C1 segment of cervical spinal cord (tissue), 14 donors: ENCODE measurements at places on chromosomes 3 and 15.

DNA sequence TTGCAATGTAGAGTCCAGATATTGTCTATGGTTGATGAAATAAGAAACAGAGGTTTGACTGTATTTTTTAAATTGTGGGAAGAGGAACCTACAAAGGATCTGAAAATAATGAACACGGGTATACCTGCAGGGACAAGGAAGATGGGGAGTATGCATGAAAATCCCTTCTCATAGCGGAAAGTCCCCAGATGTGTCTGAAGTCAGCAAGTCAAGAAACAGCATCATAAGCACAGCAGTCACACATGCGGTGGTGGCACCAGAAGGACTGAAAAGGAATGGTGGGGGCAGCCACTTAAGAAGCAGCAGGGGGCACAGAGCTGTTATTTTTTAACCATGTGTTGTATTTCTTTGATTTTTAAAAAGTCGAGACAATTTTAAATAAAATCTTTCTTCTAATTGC lies 4.7 kb downstream of the MRPS11 start:
- DNase-seq: no peak

GRCh38 chr3:133521946-133522345 lies 51.5 kb upstream of the CDV3 start:
- no peak for DNase-seq

- no peak for DNase-seq
Measured at GRCh38 chr3:10594915-10595314, 89.5 kb upstream of the ATP2B2 start.

DNA sequence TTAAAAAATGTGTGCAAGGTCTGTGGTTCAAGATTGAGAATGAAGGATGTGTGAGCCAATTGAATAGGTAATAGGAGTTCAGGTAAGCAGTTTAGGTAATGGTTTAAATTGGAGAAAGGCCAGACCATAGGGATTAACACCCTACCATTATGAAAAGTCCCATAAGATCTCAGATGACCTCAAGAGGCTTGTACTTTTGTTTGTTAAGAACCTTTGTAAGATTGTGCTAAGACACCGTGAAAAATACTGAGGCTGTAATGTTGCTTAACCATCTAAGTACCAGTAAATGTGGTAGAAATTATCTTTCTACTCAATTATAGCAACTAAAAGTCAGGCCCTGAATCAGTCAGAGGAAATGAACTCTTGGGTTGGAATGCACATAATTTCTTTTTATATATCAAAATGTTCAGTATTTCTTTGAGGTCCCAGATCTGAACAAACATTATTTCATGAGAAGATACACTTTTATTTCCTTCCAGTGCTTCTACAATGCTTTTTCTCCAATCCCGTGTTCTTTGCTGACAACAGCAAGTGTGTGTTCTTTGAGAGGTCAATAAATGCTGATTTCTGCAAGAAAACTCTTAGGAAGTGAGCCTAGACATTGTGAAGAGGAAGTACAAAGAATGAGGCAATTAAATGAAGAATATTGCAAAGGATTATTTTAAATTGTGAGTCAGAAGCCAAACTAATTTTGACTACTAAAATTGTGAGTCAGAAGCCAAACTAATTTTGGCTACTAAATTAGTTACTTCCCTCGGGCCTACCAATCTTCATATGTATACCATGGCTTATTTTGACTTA lies 66.4 kb downstream of the TCF12 start:
- DNase-seq: no peak

DNA sequence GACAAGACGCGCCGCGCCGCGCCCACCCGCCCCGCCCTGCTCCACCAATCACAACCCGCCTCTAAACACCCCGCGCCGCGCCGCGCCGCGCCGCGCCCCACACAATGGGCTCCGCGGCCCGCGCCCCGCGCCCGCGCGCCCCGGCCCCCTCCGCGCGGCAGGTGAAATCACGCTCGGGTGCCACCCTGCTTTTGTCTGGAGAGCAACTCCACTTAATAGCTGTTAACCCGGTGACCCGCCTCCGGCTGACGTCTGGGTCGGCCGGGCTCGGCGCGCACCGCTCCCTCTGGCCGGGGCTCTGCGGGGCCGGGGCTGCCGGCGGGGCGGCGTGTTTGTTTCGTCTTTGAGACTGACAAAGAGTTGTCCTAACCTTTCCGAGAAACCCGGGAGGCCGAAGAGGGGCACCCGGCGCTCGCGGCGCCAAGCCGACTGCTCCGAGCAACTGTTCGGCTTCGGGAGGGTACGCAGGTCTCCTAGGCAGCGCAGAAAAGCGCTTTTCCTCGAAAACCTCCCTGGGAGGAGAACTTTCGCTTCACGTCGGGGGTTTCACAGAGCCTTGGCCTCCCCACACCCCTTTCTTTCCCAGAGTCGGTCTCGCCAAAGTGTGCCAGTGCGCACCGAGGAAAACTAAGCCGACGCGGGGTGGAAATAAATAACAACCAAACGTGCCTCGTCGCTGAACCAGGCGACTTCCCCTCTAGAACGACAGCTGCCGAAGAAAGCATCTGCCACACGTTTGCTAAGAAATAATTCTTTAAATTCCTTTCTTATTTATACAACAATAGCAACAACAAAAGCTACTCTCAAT lies 518.4 kb downstream of the FOXP1 start:
- no peak for DNase-seq

- DNase-seq: no peak
Measured at GRCh38 chr3:141643796-141644195, 94.3 kb upstream of the RNF7 start.
